ENCODE measurements at places on chromosomes 6 and 20. TPM values are rescaled to one million over a fixed set of nuclear protein-coding genes. Genes with fewer than 3 reads are reported as not detected.

DNA sequence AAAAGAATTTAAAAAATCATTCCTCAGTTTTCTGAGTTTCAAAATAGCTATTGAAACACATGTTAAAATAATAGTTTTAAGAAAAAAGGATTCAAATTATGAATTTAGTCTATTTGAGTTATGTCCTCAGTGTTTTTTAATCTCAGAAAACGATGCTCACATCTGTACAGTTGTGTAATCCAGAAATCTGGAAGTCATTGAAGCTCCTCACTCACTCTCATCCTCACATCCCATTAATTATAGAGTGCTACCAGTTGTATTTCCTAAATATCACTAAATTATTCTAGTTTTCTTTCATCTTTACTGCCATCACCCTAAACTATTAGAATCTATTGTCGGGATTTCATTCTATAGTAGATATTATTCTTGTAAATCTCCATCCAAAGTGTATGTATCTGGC lies 234.7 kb upstream of the RIMS1 start:
- no peak for DNase-seq

DNA sequence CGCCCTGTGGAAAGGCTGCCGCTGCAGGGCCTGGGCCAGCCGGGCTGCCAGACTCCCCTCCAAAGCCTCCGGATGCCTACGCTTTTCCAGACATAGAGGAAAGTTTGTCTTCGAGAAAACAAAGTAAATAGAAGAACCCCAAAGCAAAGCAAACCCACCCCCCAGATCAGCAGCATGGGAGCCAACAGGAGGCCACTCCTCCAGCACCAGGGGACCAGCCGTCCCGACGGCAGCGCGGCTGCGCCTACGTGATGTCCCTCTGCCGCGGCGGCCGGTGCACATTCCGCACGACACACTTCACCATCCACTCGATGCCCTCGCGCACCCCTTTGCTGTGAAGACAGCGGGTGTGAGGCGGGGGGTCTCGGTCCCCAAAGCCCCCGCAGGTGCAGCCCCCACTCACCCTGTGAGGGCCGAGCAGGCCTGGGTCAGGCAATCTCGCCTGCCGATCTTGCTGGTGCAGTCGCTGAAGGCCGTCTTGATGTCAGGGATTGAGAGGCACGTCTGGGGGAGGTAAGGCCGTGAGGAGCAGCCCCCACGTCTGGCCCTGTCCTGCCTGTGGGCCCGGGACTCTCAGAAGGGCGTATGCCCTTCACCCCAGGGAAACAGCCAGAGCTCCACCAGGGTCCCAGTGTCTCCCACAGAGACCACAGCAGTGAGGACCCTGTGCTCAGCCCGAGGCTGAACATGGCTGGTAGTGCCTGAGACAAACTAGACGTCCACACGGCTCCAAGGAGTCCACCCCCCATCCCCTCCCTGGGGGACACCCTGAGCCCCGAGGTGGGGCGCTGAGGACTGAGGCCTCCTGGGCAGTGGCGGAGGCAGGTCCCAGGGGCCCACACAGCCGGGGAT lies 4.0 kb downstream of the TNFRSF6B start:
- no peak for DNase-seq

DNA sequence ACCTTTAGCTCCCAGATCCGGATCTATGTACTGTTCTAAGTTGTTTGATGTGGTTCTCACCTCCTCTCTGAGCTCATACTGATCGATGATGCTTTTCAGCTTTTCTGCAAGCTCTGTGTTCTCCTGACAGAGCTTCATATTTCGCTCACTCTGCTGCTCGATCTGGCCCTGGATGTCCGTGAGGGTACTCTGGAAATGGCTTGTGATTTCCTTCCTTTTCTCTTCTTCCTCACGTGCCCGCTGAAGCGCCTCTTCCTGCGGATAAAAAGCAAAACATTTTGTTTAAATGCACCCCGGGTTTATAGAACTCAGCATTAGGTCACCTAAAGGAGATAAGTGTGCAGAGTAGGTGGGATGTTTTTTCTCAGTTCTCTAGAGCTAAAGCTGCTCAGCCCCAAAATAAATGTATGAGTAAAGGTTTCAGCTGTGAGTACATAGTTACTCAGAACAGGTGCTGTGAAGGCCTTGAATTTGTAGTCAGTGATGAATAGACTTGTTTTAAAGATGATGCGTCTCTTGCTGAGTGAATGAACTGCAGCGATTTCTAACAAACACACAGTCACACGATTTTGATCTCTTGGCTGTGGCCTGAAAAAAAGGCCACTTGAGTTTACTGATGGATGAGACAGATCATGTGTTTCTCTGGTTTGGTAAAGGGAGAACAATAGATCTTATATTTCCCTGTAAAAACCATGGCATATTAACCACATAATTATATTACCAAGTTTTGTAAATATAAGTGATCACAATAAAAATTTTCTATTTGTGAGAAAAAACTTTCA lies 29.1 kb downstream of the TXLNB start:
- no peak for DNase-seq

DNA sequence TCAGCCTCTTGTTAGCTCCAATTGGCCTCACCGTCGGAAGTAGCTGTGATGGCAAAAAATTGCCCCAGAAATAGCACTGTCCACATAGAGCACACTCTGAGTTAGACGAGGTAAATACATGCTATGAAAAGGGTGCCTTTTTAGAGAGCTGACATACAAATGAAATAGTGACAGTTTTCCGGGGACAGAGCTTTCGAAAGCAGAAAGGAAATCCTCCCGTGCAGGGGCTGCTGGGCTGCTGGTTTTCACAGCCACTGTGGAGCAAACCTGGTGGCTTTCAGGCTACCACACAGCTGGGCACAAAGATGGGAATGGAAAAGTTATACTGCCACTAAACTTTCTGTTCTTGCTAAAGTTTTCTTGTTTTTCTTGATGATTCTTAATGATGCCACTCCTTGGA lies 8.3 kb downstream of the SLPI start:
- DNase-seq: no peak

The NT5E gene
- 57.4 TPM for total RNA-seq

All from thoracic aorta (tissue), 2 donors.